NCI-H1436 (cell line): ENCODE measurements at places on chromosomes 1 and 21.
A peak's percentile ranks its signal among the peaks of the same experiment; 100 is the strongest.

GRCh38 chr1:108645564-108646184 is 15.2 kb downstream of the HENMT1 start:
- no peak for DNase-seq

DNA sequence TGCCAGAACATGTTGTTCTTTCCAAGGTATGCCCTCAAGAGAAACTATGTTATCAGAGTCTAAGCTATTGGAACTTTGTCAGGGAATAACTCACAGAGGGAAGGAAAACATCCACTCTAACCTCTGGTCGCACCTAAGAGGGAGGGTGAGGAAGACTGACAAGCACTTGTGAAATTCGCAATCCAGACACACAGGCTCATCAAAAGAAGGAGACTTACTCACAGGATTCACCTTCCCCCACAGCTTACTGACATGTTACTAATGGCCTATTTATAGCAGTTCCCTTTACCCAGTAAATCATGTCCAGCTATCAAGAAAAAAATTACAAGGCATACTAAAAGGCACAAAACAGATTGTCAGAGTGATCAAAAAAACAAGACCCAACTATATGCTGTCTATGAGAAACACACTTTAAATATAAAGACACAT is 36.9 kb downstream of the WDR64 start:
- DNase-seq: no peak

DNA sequence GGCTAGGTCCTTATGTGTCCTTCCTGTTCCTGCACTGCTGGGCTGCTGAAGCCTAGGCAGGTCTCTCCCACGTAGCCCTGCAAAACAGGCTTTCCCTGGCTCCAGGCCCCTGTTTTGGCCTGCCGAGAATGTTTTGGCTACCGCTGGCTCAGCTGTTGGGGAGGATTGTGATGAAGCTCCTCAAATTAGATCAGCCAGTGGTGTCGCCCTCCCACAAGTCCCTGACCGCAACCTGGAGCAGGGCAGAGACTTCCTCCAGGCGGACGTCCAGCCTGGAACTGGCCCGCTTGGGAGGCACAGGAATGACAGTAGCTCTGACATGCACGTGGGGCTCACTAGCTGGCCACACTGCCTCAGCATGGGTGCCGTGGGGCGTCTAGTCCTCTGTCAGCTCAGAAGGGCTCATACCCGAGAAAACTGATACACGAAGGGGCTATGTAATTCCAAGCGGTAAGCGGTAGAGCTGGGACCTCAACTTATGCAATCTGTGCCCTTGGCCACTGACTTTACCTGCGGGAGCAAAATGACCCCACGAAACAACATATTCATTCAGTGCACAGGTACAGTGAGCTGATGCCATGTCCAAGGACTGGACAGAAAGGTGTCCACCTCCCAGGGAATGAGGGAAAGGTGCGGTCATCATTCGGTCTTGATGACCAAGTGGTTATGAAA is 26.6 kb downstream of the DHRS3 start:
- no peak for DNase-seq

GRCh38 chr1:207032528-207033017 is at the start of gene C1orf116:
TSS of gene C1orf116 (minus strand) at chr1:207032756. CDS start at chr1:207027598, 5,158 bp downstream.
- peak; percentile 85 for DNase-seq

DNA sequence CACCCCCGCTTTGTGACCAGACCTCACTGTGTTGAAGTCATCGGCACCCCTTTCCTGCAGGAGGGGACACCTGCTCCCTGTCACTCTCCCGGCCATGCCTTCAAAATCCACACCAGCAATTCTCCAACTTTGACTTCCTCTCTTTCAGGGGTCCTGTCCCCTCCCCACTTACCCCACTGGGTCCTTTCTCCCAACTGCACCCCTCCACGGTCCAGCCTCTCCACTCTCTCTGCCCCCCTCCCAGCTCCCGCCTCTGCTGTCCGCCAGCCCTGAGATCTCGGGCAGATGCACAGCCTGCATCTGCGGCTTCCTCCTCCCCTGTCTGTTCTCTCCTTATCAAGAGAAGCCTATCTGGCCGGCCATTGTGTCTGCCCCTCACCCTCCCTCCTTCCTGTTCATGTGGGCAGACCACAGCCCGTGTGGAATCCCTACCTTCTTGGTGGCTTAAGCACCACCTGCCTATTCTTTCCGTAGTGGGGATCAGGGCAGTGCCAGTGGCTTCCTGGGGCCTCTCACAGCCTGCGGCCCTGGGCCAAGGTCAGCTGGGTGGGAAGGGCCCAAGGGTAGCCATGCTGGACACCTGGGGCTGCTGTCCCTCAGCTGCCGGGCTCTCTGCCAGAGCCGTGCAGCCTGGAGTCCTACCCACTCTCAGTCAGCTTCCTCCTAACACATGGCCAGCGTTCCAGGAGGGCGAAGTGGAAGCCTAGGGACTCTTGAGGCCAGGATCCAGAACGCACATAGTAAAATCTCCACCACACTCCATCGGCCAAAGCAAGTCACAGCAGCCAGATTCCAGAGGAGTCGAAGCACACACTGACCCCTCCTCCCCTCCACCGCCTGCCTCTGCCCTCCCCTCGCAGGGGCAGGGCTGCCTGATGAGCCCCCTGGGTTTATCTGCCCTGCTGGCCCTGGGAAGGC is 5.1 kb upstream of the HES4 start:
- no peak for DNase-seq

DNA sequence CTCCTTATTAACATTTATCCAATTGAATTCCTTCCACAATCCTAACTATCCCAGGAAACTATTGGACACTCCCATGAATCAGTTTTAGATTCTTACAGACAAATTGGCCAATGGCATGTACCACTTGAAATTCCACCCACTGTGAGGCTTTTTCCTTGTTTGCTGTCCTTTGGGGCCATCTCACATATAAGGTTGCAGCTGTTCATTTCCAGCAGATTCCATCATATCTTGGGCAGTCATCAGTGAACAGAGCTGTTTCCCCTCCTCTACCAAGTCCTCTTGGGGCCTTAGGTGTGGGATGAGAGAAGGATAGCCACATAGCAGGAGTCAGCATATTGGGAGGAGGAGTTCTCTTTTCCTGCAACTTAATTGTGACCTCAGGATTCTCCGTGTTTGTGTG is 109.1 kb downstream of the HHAT start:
- no peak for DNase-seq
